ENCODE measurements at places on chromosomes 3 and 15.

DNA sequence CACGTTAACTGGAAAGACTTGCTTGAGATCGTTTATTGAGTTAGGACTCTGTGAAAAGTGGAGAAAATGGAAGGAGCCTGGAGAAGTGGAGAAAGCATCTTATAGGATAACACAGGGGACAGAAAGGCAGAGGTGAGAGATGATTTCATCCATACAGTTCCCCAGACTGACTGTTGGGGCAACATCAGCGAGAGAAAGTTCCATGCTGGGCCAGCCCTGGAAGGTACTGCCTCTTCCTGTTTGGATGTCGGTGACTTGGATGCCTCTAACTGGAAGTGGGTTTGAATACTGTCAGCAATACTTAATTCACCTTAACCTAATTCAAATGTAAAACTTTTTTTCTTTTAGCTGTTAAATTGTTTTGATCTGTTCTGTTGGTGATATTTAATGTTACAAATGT is 32.3 kb downstream of the ATP13A5 start:
- DNase-seq: no peak

DNA sequence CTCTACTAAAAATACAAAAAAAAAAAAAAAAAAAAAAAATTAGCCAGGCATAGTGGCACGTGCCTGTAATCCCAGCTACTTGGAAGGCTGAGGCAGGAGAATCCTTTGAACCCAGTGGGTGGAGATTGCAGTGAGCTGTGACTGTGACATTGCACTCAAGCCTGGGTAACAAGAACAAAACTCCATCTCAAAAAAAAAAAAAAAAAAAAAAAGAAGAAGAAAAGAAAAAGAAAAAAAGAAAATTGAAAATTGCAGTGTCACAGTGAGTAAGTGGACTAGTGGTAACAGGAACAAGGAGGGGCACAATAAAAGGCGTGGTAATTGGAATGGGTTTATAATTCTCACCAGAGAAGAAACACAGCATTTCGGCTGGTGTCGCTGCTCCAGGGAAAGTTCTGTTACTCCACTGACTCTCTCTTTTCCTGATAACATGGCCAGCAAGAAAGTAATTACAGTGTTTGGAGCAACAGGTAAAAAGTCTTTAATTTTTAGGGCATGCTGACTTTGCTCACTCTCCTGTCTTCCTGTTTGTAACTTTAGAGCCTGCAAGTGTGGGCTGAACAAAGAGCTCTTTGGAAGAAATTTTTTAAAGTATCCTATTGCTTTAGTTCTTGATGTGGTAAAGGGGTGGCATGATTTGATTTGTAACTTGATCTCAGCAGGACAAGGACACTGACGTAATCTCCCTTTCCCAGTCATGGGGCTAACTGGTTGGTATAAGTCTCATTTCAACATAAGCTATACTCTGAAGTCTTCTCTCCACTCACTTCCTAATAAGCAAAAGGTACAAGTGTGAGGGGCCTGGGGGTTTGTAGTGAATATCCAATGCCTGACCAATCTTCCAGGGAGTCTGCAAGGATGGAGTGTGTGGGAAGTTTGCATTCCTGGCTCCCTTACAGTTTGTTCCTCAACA is 22.1 kb upstream of the TRA2B start:
- no peak for DNase-seq

GRCh38 chr15:63332367-63333124 is 49.1 kb downstream of the CA12 start:
- DNase-seq: no peak

DNA sequence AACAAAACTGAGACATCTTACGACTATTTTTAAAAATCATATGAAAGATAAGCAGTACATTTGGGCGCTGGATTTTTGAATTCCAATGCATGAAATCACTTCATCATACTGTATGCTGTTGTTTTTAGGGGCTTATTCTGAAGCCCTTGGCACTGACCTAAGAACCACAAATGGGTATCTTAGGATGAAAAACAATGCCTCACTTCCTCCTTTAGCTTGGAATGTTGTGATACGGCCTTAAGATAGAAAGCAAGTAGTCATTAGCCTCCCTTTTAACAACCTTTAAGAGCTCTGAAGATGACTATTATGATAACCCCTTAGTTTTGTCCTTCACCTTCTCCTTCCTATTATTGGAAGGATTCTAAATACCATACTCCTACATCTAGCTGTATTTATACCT is 289.8 kb downstream of the ARPP21 start:
- no peak for DNase-seq

Measured in left ventricle myocardium inferior (tissue), 1 donor.